CD4-positive, alpha-beta T cell treated with Interleukin-10 for 1 hour (primary cell): ENCODE measurements at places on chromosomes 2 and 18.

GRCh38 chr2:8999797-9000196 is 3.7 kb downstream of the MBOAT2 start:
- no peak for DNase-seq

DNA sequence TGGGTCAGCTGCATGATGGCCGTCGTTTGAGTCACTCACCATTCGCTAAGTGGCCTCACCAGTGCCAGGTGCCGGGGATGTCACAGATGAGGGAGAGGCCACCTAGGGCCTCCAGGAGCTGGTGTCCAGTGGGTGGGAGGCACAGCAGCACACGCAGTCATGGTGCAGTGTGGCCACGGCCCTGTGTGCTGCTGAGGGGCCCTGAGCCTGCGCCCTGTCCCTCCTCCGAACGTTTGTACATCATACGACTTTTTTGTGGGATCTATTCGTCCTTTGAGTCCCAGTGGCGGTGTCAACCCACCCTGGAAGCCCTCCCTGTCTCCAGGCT is 30.1 kb upstream of the ODC1 start:
- no peak for DNase-seq

GRCh38 chr2:54836477-54836876 is 113.0 kb downstream of the EML6 start:
- DNase-seq: no peak

DNA sequence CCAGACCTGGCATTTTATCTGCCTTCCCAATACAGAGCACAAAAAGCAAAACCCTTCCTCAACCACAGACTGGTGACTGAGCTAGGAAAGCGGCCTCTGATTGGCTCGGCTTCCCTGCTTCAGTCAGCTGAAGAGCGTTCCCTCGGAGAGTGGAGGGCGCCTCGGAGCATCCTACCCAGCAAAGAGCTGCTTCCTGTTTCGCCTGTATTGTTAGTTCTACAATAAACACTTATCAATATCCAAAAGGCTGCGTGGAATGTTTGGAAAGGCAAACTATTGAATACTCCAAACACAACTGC is 125.0 kb downstream of the CACNB4 start:
- DNase-seq: no peak

GRCh38 chr2:115294999-115295398 is 852.6 kb downstream of the DPP10 start:
- no peak for DNase-seq

DNA sequence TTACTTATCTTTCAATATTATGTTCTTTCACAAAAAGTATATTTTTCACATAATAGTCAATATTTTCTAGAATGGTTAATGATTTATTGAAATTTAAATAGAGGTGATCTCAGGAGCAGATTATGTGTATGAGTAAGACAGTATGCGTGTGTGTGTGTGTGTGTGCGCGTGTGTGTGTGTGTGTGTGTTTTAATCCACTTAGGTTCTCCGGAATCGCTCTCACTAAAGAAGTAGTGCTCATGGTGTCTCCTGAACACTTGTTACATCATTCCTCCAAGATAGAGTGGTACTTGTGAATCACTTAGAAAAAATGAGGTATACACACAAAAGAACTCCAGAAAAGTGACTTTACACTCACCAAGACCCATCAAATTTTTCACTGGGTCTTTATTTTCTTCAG is 91.0 kb upstream of the KCNH7 start:
- no peak for DNase-seq

GRCh38 chr18:27110319-27110718 is 74.8 kb downstream of the CHST9 start:
- DNase-seq: no peak

DNA sequence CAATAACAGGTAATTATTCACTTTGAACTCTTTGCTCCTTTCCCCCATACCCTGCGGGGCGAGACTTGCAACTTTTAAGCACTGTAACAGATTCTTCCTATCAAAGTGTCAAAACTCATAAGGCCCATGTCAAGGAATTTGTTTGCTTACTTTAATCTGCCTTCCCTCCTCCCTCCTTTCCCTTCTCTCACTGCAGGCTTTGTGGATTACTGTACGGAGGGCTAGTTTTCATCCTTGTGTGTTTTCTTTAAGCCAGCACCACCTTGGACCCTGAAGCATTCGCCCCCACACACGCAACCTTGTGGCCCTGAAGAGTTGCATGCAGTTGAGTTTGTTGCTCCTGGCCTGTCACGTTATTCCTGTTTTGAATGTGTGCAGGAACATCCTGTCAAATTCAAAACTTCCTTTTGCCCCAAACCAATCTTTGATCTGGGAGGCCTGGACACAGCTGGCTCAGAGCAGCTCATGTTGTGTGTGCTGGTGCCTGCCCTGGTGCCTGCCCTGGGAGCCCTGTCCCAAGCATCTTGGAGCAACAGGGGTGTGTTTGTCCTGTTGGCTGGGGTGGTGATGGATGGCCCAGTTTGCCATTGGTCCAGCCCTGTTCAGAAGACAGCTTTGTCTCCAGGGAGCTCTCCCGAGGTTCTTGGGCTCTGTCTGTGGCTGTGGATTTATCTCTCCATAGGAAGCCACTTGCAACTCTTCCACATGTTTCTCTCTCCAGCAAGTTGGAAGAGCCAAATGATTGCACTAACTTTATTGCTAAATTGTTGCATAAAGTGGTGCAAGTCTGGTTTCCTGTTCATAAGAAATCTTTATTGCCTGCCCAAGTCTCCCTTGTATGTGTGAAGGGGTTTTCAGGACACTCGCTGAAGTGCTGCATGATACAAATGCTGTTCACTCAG is 199.6 kb downstream of the VAPA start:
- DNase-seq: no peak

GRCh38 chr2:209086761-209087160 is 337.1 kb upstream of the MAP2 start:
- DNase-seq: no peak

DNA sequence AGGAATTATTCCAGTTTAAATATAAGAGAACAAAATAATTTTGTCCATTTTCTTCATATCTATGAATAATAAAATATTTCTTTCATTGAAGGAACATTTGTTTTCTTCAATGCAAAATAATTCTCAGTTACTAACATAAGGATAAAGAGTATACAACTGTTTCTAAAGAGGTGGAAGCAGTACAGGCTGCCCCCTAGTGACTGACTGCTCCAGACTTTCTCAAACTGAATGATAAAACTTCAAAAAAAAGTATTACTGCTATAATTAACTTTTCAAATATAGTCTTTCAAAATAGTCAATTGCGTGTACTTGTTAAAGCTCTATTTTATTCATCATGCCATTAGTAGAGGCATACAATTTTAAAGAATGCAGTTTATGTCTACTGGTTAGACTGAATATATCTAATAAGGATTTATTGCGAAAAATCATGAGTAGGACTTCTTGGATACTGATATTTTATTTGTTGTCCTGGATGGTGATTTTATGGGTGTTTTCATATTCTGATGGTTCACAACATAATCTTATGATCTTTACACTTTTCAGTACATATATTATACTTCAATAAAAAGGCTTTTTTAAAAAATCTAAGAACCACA is 100.1 kb downstream of the WDPCP start:
- DNase-seq: peak; percentile 3

DNA sequence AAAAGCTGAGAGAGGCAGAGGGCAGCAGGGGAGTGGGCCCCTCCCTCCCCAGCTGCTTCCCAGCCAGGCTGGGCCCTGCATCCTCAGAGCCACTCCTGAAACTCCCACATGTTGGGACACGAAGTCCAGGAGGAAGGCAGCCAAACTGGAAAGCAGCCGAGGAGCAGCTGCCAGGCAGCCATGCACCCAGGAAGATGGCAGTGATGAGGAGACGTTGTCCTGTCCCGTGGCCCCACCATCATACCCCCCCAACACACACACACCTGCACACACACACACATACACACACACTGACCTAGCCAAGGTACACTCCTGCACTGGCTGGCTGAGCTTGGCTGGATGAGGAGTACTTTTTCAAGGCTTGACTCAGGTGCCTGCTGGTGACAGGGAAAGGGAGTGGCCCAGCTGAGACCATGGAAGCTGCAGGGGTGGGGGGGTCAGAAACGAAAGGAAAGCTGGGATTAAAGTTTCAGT is 106.0 kb downstream of the CYP26B1 start:
- no peak for DNase-seq

DNA sequence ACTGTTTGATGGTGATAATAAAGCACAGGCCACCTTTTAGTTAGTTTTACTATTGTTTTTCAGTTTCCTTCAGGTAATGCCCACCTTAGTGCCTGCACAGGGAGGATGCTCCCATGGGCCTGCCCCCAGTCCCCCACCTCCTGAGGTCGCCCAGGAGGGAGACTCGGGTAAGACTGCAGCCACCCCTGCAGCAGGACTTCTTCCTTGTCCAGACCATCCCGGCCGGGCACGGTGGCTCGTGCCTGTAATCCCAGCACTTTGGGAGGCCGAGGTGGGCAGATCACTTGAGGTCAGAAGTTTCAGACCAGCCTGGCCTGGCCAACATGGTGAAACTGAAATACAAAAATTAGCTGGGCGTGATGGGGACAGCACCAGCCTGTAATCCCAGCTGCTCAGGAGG is 68.1 kb upstream of the TANC1 start:
- DNase-seq: no peak
